ENCODE measurements at places on chromosomes 5 and 9.

GRCh38 chr9:70581214-70581954 lies 166.9 kb upstream of the KLF9 start:
- DNase-seq: no peak

GRCh38 chr5:174239718-174240117 lies 194.2 kb downstream of the NSG2 start:
- DNase-seq: no peak

DNA sequence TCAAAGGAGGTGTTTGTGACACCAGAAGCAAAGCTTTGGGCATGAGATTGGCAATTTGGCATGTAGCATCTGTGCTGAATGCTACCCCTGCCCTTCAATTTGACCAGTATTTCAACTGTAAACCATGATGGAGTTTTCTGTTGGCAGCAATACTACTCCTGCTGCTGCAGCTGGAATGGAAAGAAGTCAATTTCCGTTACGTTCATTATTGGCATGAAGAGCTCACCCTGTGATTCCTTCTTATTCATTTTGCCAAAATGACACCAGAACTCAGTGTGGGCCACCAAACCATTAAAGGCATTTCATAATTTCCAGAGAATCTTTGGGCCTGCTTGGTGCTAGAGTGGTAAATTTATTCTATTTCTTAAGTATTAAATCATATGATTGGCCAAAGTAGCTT lies 433.1 kb upstream of the DMAC1 start:
- no peak for DNase-seq

GRCh38 chr5:150489360-150490295 lies 18.3 kb upstream of the NDST1 start:
- DNase-seq: no peak

- no peak for DNase-seq
Measured at GRCh38 chr5:77973253-77973609, 197.1 kb upstream of the TBCA start.

GRCh38 chr5:95365302-95366095 lies 25.7 kb upstream of the FAM81B start:
- no peak for DNase-seq

DNA sequence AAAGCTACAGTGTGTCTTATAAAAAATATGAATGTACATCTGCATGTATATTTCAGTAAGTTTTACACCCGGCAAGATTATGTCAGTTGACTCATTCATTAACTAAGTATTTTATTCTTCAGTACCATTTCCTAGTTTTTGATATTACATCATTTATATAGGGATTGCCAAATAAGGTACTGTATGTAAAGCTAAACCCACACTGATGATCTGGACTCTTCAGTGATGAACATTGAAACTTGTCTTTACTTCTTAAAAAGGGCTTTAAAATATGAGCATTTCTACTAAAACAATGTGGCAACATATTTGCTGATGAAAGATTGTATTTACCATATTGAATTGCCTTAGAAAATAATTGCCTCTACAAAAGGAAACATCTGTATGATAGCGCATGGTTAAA lies 151.8 kb upstream of the TLX3 start:
- no peak for DNase-seq
